ENCODE measurements at places on chromosomes 1 and 21.

DNA sequence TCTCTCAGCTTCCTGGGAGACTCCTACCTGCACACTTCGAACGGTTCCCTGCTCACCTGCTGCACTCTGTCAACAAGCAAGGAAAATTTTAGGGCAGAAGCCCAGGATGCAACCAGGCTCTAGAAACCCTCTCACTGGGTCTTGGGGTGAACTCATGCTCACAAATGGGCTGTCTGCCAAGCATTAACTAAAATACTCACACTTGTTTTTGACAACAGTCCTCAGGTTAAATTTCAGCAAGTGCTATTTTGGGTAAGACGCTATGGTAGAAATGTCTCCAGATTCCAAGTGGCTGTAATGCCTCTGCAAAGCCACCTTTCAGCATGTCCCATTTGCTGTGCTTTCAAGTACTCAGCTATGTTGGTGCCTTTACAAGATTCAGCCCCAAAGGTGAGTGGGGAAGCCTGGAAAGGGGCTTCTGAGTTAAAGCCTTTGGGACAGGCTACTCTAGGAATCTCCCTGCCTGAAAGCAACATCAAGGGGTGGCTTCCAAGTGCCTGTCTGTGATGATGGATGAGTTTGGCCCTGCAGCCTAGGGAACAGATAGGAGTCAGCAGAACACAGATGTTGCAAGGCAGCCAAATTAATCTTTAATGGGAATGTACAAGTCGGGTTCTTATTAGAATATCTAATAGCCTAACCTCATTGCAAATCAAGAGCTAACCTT is 211.9 kb upstream of the SPAG17 start:
- no peak for DNase-seq

DNA sequence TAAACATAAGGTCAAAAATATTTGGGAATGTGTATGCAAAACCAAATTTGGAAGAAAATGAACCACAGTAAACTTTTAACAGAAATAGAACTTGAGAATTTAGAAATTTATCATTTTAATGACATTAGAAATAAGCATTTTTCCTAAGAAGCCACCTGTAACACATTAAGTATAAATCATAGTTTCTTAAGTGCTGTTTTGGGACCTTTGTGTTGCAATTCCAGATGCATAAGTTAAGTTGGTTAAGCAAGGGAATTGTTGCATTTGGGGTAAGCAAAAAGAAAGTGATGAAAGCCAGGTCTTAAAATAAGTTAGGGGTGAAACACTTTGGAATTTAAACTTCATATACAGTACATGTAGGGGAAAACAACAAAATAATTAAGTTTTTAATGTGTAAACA is 49.8 kb downstream of the CDKN2C start:
- DNase-seq: no peak

DNA sequence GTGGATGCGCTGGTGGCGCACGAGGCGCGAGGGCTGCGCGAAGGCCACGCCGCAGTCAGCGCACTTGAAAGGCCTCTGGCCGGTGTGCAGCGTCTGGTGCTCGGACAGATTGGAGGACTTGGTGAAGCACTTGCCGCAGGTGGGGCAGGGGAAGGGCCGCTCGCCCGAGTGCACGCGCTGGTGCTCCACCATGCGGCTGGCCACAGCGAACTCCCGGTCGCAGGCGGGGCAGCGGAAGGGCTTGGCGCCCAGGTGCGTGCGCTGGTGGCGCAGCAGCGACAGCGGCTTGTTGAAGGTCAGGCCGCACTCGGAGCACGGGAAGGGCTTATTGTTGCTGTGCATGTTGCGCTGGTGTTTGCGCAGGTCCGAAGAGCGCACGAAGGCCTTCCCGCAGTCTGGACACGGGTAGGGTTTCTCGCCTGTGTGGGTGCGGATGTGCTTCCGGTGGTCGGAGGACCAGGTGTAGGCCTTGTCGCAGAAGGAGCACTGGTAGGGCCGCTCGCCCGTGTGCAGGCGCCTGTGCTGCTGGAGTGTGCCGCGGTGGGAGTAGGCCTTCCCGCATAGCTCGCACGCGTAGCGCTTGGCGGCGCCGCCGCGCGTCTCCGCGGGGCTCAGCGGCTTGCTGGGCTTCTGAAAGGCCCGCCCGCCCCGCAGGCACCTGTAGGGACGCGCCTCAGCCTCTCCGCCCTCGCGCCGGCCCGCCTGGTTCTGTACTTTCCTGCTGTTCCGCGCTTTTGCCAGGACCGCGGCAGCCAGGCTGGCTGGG is 4.7 kb downstream of the ZNF648 start:
- no peak for DNase-seq

GRCh38 chr1:214216021-214216420 is 64.9 kb upstream of the SMYD2 start:
- DNase-seq: no peak

DNA sequence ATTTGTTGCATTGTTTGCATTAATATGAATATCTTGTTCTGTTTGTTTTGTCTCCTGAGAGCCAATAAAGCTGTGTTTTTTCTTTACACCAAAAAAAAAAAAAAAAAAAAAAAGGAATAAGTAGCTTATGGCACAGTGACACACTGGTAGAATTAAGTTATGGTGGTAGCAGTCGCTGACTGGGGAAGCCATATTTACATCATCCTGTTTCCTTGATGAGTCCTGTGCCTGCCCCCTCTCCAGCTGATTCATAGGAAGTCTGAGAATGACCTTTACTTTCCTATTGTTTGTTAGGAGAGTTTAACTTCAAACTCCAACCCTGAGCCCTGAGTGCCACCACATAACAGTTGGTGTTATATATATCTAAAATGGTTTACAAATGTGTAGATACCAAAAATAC is 62.2 kb downstream of the OBSCN start:
- no peak for DNase-seq

GRCh38 chr1:21574466-21575151 is 65.4 kb downstream of the ALPL start:
- DNase-seq: peak; percentile 44

GRCh38 chr21:21730512-21730911 is 732.3 kb downstream of the NCAM2 start:
- DNase-seq: no peak

DNA sequence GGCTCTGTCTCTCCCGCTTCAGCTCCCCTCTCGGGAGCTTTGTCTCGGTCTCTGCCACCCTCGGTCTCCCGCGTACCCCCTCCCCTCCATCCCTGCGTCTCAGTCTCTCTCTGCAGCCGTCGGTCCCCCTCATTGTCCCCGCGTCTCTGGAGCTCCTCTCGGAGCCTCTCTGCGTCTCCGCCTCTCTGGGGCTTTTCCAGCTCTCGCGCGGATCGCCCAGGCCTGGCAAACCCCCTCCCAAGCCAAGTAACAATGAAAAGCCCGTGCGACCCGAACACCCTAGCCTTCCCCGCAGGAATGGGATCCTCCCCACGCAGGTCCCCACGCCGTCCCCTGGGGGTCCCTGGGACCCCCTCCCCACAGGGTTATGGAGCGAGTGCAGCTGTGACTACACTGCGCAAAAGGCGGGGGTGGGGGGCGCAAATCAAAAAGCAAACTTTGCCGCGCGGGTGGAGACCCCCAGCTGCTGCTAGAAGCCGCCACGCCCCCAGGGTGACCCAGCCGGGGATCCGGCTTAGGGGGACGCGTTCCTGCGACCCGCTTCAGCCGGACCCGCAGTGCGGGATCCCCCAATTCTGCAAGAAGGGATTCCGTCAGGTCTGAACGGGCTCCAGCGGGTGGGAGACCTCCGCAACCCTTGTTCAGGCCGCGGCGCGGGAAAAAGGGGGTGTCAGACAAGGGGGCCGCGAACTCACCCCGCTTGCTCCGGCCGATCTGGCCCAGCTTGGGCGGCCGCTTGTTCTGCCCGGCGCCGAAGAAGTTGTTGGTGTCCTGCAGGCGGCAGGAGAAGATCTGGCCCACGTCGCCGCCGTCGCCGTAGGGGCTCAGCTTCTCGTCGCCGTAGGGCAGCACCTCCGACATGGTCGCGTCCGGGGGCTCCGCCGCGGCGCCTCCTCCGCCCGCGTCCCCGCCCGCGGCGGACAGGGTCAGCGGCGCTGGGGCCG is 1.2 kb downstream of the CAMK2N1 start:
- peak; percentile 23 for DNase-seq

DNA sequence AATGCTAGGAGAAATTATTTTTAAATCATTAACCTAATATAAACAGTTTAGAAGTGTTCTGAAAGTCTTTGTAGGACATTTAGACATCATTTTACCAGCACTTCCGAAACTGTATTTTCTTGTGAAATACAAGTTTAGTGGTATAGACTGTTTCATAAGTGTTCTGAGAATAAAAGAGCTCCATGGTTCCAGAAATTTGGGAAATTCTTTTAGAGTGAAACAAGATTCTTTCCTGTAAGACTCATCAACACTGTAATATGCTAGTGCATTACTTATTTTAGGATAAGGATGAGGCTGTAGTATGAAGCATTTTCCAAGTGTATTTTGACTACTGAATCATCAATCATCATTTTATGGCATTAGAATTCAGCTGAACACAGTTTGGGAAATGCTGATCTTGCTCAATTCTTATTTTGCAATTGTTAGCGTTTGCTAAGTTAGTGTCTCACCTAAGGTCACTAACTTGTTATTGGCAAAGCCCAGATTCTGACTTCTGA is 73.4 kb downstream of the CEP350 start:
- DNase-seq: no peak

GRCh38 chr1:112284796-112285195 is 111.2 kb upstream of the CTTNBP2NL start:
- DNase-seq: no peak

GRCh38 chr1:6456800-6457466 is 9.0 kb downstream of the TNFRSF25 start:
- no peak for DNase-seq

- no peak for DNase-seq
Observed at GRCh38 chr1:118101999-118102398, 83.0 kb downstream of the SPAG17 start.

DNA sequence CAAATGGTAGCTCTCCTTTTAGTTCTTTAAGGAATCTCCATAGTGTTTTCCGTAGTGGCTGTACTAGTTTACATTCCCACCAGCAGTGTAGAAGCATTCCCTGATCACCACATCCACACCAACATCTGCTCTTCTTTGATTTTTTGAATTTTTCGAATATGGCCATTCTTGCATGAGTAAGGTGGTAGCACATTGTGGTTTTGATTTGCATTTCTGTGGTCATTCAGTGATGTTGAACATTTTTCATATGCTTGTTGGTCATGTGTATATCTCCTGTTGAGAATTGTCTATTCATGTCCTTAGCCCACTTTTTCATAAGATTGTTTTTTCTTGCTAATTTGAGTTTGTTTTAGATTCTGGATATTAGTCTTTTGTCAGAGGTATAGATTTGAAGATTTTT is 84.6 kb upstream of the B3GALT2 start:
- no peak for DNase-seq

DNA sequence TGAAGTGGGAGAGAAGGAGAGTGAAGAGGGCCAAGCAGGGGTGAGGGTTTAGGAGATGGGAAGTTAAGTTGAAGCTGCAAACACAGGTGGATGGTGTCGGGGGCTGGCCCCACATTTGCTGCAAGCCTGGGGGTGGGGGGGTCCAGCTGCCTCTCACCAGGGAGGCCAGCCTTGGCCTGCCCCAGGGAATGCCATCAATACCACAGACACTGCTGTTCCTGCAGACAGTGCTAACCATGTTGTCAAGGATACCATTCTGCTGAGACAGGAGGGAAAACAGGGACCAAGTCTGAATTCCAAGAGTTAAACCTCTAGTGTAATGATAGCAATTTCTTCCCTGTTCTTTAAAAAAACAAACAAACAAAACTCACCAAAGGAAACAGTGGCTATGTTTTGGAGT is 8.0 kb downstream of the MECR start:
- DNase-seq: no peak

DNA sequence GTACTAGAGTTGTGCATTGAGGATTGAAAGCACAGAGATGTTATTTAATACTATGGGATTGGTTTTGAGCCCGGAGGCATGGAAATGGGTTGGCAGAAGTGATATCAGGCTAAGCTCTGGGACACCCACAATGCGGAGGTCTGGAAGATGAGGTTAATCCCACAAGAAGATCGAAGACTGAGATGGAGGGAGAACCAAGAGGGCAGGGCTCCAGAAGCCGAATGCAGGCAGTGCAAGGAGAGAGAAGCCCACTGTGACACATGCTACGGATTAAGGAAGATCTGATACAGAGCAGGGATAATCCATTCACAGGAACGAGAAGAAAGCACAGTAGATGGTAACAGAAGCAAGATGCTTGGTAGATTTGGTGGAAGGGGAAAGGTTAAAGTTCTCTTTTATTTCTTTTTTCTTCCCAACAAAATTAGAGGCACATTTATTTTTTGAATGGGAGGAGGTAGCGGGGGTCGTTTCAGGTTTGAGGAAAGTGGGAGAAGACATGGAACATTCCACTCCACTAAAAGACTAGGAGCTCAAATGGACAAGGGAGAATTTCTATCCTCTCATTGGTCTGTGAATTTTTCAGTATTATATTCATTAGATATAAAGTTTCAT is 113.2 kb downstream of the NCAM2 start:
- no peak for DNase-seq

- DNase-seq: no peak
Observed at GRCh38 chr1:46190539-46190938, 7.7 kb downstream of the POMGNT1 start.

DNA sequence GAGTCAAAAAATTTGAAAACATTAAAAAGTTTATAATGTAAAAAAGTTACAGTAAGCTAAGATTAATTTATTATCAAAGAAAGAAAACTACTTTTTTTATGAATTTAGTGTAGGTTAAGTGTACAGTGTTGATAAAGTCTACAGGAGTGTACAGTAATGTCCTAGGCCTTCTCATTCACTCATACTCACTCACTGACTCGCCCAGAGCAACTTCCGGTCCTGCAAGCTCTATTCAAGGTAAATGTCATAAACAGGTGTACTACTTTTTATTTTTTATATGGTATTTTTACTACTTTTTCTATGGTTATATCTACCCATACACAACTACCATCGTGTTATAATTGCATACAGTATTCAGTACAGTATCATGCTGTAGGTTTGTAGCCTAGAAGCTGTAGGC is 49.6 kb downstream of the TBX19 start:
- no peak for DNase-seq

DNA sequence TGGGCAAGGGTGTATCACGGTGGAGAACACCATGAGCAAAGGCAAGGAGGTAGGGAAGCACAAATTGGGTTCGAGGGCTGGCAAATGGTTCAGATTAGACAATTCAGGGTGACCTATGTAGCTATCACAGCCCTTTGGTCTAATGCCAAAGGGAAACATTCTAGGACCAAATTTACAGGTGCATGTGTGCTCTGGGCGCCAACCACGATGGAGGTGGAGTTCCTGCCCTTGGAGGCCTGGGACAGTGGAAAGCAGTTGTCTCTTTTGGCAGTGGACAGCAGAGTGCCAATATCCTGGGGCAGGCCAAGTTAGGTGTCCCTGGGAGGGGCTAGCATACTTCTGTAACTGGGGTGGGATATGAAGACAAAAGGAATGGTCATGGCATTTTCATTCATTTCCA is 40.1 kb downstream of the IGFN1 start:
- DNase-seq: no peak

DNA sequence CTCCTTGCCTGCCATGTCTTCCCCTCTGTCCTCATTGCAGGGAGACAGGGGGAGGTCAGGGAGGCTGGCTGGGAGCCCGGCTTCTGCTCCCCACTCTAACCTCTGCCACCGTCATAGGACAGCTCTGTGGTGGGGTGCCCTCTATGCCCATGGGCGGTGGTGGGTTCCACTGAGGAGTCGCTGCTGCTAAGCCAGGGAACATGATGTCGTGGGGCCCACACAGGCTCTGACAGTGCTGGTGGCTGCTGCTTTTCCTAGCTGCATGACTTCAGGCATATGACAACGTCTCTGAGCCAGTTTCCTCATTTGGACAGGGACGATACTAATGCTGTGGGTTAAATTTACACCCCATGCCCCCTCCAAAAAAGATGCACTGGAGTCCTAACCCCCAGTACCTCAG is 14.7 kb downstream of the KCNA10 start:
- no peak for DNase-seq

All from endothelial cell (in vitro differentiated cells).